ENCODE measurements at places on chromosomes 1 and 21.

GRCh38 chr1:167492481-167492910 is 25.8 kb downstream of the CD247 start:
- no peak for DNase-seq

DNA sequence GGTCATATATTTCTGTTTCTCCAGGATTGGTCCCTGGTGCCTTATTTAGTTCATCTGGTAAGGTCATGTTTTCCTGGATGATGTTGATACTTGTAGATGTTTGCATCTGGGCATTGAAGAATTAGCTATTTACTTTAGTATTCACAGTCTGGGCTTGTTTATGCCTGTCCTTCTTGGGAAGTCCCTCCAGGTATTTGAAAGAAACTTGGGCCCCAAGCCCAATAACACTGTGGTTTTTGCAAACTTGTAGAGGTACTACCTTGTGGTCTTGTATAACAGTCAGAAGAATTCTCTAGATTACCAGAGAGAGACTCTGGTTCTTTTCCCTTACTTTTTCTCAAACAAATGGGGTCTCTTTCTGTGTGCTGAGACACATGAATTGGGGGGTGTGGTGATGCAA is 251.4 kb upstream of the B3GALT2 start:
- DNase-seq: no peak

GRCh38 chr1:182715531-182715930 is 31.1 kb upstream of the RGS8 start:
- DNase-seq: no peak

DNA sequence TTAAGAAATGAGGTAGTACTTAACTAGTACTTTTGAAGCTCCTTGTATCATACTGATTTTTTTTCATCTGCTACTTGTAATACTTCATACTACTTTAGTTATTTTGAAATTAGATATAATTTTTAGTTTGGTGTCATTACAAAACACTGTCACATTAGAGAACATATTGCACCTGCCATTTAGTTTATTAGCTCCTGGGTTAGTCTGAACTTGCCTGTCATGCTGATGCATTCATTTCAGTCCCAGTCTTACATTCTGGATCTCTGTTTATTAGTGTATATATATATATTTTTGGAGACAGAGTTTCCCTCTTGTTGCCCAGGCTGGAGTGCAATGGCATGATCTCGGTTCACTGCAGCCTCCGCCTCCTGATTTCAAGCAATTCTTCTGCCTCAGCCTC is 50.3 kb downstream of the DYRK1A start:
- DNase-seq: no peak

GRCh38 chr1:165644064-165644735 is 13.2 kb downstream of the MGST3 start:
- no peak for DNase-seq

DNA sequence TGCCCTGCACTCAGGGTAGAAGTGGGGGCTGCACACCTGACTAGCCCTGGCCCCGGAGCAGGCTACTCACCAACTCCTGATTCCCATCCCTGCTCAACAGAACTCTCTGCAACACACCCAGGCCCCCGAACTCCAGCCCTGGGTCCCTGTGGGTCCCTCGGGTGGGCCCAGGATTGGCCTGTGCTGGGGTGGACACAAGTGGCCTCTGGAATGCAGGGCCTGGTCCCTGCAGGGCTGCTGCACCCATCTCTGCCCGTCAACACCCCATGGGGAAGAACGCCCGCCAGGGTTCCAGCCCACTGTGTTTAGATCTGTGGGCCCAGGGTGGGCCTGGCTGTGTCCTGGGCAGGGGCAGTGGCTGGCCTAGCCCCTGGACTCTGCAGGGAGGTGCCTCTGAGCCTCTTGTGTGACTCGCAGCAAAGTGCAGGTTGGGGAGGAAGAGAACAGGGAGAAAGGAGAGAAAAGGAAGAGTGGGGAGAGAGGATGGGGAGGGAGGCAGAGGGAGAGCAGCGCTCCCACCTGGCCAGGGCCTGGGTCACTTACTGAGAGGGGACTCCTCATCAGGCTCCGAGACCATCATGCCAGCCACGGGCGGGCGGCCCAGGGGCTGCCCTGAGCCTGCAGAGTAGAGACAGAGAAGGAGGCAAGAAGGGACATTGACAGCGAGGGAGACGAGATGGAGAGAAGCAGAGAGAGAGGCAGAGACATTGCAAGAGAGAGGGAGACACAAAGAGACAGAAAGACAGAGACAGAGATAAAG is 43.9 kb downstream of the HSPG2 start:
- no peak for DNase-seq

GRCh38 chr21:36610201-36610600 is 88.7 kb upstream of the SIM2 start:
- no peak for DNase-seq

DNA sequence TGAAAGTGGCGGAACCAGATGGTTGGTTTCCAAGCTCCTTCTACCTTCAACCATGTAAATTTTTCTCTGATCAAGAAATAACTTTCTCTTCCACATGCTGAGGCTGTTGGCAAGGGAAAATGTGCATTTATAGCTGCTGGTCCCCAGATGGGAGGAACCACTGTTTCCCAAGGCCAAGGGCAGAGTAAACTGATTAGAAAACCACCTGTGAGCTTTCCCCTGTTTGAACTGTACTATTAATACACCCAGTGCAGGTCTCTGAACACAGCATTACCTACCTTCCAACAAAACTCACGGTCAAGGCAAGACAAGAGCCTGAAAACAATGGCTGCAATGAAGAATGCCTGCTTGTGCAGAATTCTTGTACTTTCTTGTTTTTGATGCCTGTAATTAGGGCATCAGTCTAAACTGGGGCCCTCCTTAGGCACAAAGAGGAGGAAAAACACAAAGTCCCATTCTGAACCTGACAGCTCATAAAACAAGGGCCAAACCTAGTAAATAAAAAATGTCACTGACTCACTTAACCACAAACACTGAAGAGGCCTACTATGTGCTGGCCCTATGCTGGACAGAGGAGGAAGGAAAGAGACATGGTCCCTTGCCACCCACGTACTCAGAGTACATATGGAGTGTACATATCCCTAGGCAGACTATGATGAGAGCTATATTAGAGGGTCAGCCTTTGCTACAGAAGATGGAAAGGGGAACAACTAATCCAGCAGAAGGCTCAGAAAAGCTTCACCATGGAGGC is 2.6 kb downstream of the MKNK1 start:
- DNase-seq: no peak

- no peak for DNase-seq
Measured at GRCh38 chr1:51342591-51343206, 12.3 kb upstream of the TTC39A start.

- no peak for DNase-seq
Measured at GRCh38 chr1:181206513-181206912, 118.0 kb downstream of the IER5 start.

GRCh38 chr1:200291106-200291505 is 118.7 kb downstream of the ZNF281 start:
- no peak for DNase-seq

- DNase-seq: no peak
Measured at GRCh38 chr1:99993468-99993845, 23.7 kb downstream of the SLC35A3 start.

DNA sequence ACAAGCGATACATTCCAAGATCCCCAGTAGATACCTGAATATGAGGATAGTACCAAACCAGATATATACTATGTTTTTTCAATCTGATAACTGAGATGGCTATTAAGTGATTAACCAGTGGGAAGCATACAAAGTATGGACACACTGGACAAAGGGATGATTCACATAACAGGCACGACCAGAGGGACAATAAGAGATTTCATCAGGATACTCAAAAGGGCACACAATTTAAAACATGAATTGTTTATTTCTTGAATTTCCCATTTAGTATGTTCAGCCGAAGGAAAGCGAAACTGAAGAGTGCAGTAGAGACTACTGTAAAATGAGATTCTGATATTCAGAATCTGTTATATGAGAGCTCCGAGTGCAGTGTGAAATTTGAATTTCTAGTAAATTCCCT is 10.6 kb downstream of the ZZZ3 start:
- no peak for DNase-seq

DNA sequence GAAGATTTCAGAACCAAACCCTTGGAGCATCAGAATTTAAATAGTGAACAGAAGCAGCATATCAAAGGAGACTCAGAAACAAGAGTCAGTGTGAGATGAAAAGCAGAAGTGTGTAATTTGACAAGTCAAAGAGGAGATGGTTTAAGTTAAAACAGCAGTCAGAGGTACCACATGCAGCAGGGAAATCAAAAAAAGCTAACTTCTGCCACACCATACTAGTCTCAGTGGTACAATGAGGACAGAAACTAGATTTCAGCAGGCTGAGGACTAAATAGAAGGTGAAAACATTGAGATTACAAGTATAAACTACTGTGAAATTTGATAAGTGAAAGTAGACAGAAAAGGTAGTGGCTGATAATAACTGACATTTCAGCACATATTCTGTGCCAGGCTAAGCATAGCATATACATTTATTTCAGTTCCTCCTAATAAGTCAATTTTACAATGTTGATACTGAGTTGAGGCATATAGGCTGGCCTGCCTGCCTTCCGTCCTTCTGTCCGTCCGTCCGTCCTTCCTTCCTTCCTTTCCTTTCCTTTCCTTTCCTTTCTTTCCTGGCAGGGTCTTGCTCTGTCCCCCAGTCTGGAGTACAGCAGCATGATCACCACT is 12.6 kb downstream of the SUCO start:
- DNase-seq: no peak

DNA sequence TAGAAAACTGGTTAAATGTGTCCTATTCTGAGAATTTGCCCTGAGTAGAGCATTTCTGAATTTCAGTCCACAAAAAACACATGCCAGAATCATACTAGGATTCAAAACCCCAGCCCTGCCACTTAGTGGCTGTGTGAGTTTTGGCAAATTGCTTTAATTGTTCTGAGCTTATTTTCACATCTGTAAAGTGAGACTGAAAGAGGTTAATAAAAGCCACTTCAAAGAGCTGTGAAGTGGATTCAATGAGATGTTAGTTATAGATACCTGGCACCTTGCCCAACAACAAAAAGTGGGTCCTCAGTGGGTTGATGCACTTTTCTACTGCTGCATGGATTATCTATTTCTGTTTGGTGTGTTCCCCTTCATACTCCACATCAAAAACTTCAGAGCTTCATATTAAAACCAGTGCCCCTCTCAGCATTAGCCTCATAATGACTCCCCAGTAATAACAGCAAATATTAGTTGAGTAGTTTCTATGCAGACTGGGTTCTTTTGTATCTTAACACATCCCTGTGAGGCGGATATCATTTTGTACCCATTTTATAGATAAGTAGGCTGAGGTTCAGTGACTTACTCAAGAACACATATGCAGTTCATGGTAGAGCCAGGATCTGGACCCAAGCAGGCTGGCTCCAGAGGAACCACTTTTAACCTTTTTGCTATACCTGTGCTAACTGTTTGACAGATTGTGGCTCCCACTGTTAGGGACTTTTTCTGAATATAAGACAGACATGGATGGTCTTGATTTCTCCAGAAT is 14.2 kb upstream of the ADORA3 start:
- no peak for DNase-seq

- DNase-seq: peak; percentile 64
Measured at GRCh38 chr1:978069-978834, 3.6 kb downstream of the PERM1 start.

GRCh38 chr1:43994794-43995790 is 3.7 kb downstream of the CCDC24 start:
- no peak for DNase-seq

GRCh38 chr21:45537746-45538291 is 4.4 kb downstream of the SLC19A1 start:
- peak; percentile 55 for DNase-seq

DNA sequence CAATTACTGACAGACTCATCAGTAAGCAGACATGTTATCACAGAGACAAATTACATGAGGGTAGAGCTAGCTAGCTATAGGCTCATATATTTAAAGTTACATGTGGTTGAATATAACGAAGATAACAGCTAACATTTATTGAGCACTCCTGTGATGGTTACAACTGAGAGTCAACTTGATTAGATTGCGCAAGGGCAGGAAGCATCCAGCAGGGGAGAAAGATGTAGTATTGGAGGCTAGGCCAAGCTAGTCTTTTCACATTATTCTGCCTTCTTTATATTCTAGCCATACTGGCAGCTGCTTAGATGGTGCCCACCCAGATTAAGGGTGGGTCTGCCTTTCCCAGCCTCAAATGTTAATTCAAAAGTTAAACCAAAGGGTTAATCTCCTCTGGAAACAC is 37.1 kb downstream of the PIGK start:
- no peak for DNase-seq

DNA sequence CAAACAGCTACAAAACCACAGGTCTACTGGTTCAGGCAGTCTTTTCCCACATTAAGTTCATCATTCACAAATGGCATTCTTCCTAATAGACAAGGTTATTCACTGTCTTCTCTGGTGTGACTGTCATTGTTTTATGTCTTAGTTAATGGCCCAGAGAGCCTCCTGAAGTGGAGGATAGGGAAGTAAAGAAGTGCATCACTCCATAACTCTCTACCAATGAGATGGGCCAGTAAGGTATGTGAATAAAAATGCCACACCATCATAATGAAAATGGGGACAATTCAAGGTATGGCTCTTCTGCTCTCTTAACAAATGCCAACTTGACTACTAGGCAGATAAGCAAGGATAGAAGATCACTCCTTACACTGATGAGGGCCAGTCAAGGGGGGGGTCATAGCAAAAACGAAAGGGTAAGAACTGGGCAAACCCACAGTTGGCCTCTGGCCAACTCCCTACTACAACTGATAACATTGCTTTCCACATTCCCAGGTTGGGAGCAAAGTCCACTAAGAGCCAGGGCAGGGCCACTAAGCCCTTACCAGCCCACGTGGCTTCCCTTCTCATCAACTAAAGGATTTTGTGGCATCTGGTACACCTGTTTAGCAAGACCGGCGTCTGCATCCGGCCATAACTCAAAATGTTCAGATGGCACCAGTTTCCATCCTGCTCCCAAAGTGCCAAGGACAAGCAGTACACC is 10.0 kb downstream of the PABPC4 start:
- no peak for DNase-seq

DNA sequence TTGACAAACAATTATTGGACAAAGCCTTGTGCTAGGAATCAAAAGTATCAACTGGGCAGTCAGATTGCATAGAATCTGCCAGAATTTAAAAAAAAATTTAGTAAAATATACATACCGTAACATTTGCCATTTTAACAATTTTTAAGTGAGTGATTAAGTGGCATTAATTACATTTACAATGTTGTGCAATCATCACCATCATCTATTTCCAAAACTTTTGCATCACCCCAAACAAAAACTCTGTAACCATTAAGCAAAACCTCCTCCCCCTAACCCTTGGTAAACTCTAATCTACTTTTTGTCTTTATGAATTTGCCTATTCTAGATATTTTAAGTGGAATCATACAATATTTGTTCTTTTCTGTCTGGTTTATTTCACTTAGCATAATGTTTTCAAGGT is 182.8 kb downstream of the LMO4 start:
- no peak for DNase-seq

DNA sequence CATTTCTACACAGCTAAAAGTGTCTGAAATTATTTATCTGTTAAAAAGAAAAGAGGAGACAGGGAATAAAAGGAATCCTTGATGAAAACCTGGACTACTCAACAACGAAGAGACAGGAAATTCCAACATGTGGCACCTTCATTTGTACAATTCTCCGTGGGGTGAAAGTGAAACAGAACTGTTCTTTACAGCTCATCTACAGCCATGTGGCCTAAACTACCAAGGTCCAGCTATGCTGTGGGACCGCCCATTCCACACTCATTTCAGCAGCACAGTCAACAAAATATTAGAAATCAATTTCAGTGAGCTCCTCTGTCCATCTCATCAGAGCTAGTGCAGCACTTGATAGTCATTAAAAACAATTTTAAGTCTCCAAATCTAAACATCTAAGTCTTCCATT is 44.0 kb downstream of the UBR4 start:
- no peak for DNase-seq

GRCh38 chr1:234213658-234214128 is 159.6 kb upstream of the COA6 start:
- DNase-seq: no peak
